NCI-H187 (cell line): ENCODE measurements at places on chromosomes 5 and 9.

DNA sequence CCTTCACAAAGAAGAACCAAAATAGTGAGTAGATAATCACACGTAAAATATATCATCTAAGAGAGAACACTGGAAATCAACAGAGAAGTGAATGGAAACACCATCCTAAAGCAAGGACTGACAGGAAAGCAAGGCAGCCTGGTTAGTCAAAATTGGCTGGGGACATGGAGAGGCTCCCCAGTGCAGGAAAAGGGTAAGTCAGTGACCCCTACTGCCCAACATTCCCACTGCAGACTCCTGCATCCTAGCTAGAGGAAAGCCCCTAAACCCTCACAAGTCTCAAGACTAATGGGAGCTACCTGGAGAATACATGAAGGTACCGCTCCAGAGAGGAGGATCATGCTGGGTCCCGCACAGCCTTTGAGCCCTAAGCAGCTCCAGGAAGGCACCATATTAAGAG lies 60.1 kb downstream of the ZDHHC21 start:
- no peak for DNase-seq

- DNase-seq: no peak
These were observed 61.4 kb upstream of the ANKH start for GRCh38 chr5:14932902-14933469.

DNA sequence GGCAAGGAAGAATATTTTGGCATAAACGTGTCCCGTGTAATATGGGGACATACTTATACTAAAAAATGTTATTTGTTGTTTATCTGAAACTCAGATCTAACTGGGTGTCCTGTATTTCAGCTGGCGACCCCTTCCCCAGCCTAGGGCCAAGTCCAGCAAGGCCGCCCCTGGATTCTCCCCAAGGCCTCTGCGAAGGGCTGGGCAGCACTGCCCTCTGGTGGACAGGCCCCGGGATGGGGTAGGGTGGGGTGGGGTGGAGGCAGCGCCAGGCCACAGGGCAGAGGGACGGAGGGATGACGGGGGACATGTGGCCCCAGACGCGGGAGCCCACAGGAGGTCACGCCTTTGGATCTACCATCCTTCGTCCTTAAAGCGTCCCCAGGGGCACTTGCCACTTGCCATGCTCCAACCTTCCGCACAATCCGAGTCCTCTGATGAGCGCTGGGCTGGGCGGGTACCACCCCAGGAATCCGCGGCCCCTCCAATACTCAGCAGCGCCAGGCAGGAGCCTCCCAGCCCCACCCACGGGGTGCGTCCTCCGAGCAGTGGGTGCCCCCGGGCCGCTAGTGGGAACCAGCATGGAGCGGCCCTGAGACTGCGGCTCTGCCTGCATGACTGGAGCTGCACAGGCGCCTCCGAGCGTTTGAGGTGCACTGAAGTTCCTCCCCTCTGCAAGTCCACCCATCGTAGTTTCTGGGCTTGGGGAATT lies 7.1 kb upstream of the AGPAT2 start:
- no peak for DNase-seq

DNA sequence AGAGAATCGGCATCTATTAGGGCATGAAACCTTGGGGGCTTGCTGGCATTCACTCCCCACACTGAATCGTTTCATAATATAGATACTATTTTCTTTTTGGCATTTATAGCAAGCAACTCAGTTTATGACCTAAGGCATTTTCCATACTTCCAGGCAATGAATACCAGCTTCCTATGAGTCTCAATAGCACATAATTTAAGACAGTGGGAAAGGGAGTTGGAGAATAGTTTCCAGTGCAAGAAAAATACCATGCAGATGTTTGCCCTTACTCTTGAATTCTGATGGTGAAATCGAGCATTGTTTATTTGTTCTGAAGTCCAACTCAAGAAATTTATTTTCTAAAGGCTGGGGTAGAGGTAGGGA lies 175.8 kb upstream of the KLF9 start:
- no peak for DNase-seq

- DNase-seq: no peak
These were observed 110.2 kb downstream of the FER start for GRCh38 chr5:108857905-108858304.

DNA sequence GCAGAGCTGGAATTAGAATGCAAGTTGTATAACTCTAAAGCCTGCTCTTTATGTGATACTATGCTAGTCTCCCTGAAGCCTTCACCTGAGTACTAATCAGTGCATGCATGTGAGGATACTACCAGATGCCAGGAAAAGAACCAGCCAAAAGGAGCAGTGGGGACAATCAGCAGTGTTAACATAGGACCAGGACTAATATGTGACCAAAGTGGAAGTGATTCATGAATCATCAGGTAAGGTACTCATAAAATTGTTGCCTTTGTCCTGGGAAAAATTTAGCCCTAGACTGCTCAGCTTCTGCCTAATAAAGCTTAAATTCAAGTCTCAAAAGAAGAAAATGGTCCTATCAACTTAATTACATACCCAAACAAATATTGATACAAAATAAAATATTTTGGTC lies 13.4 kb upstream of the TSLP start:
- DNase-seq: no peak
